Stimulated activated naive CD8-positive, alpha-beta T cell treated with anti-CD3 and anti-CD28 coated beads, Interleukin-15, Interleukin-2, amounts not matched to agents 100 U/mL and 50 U/mL, for 24 hours (primary cell): ENCODE measurements at places on chromosomes 3 and 15.

DNA sequence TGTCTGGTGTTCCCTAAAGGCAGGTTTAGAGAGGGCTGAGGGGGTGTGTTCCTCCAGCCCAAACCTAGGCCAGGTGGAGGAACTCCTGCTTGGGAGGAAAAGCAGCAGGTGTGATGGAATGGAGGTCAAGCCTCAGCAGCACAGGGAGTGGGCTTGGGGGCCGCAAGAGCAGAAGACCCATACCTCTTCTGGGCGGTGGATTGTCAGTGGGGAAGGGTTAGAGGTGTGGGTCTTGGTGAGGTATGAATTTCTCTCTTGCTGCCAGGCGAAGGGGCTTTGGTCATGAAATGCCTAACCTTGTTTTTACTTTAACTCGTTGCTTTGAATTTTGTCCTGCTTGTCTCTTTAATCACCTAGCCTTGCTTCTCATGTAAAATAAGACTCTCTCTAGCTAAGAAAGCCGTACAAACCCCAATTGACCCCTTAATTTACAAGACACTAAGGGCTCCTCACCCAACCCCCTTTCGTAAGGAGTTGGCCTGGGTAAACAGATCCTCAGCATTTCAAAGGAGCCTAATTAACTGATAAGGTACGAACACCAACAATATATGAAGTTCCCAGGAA, 38.9 kb downstream of the DHX30 start:
- no peak for DNase-seq

DNA sequence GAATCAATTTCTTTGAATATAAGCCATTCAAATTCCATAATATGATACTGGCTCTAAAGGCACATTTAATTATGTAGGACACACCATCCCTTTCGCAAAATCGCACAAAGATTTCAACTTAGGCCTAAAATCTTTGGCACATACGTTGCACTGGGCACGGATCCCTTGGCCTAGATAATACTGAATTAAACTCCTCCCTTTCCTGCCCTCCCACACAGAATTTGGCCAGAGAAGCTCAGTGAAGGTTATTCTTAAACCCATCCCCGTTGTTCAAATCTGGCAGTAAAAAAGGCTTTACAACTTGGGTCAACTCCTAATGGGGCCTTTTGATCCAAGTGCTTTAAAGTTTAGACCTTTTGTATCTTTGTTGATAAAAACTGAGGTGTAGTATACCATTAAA, 247.2 kb downstream of the PTPRG start:
- no peak for DNase-seq

DNA sequence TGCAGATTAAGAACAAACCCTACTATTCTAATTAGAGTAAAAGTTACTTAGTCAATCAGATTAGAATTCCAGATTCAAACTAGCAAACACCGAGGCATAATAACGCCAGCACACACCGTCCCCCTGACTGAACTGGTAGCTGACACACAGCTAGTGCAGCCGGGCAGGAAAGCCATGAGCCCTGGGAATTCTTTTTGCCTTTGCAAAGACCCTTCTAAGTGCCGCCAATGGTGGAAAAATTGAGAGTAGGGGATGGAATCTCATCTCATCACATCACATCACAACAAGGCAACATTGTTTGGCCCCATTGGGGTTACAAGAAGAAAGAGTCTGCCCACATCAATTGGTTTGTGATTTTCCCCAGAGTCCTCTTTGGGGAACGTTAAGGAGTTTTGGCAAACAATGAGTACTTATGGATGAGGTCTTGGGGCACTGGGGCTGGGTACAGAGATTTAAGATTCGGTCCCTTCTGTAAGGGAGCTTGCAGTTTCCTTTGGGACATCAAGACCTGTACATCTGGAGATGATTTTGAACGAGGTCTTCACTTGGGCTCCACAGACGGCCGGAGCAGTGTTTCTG, 120.4 kb upstream of the MEF2A start:
- DNase-seq, result no peak

GRCh38 chr15:41971895-41972252, 483 bp downstream of the EHD4 start:
- peak; percentile 49 for DNase-seq

DNA sequence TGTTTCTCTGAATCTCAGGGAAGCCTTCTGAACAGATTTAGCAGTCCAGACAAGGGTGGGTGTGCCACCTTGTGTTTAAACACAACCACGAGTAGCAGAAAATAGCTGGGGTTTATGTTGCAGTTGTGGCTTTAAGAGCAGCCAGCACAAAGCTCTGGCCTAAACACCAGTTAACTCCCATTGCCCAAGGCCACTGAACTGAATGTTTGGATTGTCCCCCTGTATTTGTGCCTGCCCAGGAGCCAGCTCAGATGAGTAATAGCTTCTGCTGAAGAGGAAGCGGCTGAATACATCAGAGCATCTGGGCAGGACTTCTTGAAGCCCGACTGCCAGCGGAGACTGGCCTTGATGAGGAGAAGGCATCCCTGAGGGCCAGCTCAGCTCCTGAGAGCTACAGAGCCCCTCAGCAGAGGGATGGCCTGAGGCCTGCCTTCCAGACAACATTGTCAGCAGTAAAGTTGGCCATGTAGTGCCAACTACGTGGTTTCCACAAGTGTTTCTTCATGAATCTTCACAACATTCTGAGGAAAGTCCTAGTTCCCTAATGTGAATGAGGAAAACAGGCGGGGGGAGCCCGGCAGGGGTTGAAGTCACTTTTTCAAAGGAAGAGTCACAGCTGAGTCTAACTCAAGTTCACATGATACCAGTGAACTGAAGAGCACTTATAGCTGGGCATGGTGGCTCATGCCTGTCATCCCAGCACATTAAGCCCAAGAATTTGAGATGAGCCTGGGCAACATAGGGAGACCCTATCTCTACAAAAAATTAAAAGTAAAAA, 65.8 kb upstream of the ZBTB38 start:
- no peak for DNase-seq

GRCh38 chr15:29635513-29636098, 186.7 kb downstream of the TJP1 start:
- no peak for DNase-seq
